ENCODE measurements at places on chromosomes 2 and 18.

DNA sequence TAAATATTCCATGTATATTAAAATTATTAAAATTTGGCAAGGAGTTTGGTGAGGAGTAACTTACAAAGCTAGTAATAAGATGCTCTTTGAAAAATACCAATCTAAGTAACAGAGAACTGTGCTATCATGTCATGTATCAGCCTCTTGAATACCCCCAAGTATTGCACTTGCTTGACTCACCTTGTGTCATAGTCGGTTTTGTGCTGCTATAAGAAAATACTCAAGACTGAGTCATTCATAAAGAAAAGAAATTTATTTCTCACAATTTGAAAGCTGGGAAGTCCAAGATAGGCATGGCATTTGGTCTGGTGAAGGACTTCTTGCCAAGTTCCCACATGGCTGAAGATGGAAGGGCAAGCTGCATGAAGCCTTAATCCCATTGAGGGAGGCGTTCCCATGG is 179.2 kb downstream of the MEMO1 start:
- DNase-seq, result no peak

DNA sequence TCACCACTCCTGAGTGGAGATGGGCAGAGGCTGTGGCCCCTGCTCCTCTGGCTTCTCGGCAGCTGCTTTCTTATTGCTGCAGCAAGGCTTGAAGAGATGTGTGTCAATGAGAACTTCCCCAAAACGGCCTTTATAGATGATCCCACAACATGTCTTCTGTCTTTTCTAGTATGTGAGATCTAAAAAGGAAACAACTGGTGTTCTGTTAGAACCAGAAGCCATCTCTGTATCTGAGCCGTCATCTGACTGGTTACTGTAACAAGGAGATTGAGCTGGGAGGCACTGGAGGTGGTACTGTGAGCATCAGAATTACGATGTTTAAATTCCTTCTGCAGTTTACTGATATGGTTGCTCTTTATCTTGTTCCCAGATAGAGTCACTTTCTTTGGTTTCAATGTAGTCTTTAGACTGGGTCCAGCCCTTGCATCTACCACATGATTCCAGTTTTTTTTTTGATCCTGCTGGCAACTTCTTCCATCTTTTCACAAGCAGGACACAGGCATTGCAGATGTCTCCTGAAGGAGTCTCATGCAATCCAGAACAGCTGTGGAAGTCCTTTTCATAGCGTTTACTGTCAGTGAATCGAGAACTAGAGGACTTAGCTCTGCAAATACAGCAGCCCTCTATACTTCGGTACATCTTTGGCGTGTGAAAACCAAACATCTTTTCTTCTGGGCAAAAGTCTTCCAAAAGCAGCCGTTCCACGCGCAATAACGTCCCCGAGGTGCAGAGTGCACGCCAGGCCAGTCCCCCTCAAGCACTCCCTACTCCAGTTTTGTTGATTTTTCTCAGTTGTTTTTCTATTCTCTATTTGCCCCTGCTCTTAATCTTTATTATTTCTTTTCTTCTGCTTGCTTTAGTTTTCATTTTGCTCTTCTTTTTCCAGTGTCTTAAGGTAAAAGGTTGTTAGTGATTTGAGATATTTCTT is 29.7 kb downstream of the TAF4B start:
- DNase-seq, result no peak

- peak; percentile 2 for DNase-seq
These were observed 55.1 kb downstream of the CDH19 start for GRCh38 chr18:66548747-66549146.

- no peak for DNase-seq
These were observed 38.0 kb upstream of the SNED1 start for GRCh38 chr2:240960309-240960970.

GRCh38 chr2:63643486-63643885 is 54.7 kb downstream of the MDH1 start:
- no peak for DNase-seq

- no peak for DNase-seq
These were observed 672.2 kb upstream of the ACVR2A start for GRCh38 chr2:147172493-147173188.

GRCh38 chr18:49884959-49885358 is 71.6 kb upstream of the ACAA2 start:
- DNase-seq, result no peak

GRCh38 chr2:109710505-109711229 is 83.4 kb upstream of the RGPD5 start:
- DNase-seq, result no peak

- no peak for DNase-seq
These were observed 414.8 kb upstream of the FIGN start for GRCh38 chr2:164150604-164151003.

GRCh38 chr2:60989259-60989658 is 28.3 kb upstream of the PEX13 start:
- DNase-seq, result no peak

- DNase-seq, result no peak
These were observed 19.6 kb upstream of the ACOXL start for GRCh38 chr2:110712737-110713136.

DNA sequence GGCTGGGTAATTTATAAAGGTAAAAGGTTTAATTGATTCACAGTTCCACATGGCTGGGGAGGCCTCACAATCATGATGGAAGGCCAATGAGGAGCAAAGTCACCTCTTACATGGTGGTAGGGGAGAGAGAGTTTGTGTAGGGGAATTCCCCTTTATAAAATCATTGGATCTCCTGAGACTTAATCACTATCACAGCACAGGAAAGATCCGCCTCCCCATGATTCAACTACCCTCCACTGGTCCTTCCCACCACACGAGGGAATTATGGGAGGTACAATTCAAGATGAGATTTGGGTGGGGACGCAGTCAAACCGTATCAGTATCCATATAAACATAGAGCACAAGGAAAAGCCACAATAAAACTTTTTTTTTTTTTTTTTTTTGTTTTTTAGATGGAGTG is 172.6 kb upstream of the PIEZO2 start:
- DNase-seq, result no peak

- no peak for DNase-seq
These were observed 26.7 kb downstream of the FBLN7 start for GRCh38 chr2:112164876-112165275.

DNA sequence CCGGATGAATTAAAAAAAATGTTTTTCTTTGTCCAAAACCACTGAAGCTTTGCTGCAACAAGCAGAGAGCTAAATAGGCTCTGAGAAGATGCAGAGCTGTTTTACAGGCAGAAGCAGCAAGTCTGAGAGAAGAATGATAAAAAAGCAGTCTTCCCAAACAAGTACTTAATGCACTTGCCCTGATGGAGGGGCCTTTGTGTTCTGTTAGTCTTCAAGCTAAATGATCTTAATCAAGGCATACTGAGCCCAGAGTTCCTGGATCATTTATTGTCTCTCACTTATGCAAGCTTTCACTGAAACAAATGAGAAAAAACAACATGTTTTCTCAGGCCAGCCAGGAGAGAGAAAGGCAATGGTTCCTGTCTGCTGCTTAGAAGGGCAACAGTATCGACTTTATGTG is 152.5 kb downstream of the CLIP4 start:
- no peak for DNase-seq

- DNase-seq, result no peak
These were observed 28.8 kb downstream of the APCDD1 start for GRCh38 chr18:10482985-10483949.

- no peak for DNase-seq
These were observed 4.2 kb upstream of the CTDSP1 start for GRCh38 chr2:218395456-218395825.

GRCh38 chr2:207487650-207488311 is 42.0 kb upstream of the CREB1 start:
- DNase-seq, result no peak

Measured in NCI-H1694 treated with DMSO at 0.1 percent for 48 hours (cell line).